ENCODE measurements at places on chromosomes 3 and 15.

DNA sequence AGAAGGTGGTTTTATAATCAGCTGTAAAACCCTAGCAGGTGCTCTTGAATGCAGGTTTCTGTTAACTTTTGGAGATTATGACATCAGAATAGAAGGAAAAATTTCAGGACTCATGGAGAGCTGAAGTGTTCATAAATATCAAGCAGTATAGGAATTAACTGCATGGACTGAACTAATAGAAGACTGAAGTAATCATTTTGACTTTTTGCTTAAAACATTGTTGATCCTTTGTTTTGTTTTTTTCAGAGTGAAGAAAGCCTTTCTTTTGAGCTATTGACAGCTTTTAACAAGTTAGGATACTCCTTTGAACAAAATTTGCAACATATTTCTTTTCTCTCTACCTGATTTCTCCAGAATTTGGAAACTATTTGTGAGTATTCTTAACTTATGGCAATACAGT is 70.6 kb upstream of the DAZL start:
- no peak for DNase-seq

DNA sequence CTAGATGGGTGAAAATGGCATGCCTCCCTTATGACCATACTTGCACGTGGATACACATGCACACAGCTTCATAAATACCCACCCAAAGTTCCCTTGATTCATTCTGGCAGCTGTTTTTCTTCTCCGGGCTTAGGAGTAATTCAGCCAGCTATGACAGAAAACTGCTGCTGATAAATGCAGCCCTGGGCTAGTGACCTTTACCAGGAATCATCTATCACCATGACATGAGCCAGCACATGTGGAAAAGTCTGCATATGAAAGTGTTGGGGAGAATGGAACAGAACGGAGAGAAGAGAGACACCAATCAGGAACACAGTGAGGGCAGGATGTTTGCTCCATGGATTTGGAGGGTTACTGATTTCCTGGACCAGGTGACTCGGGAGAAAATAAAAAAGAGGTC is 706.3 kb downstream of the PDCD6IP start:
- DNase-seq, result no peak

GRCh38 chr15:74442063-74442462 is 8.3 kb upstream of the SEMA7A start:
- DNase-seq, result no peak

DNA sequence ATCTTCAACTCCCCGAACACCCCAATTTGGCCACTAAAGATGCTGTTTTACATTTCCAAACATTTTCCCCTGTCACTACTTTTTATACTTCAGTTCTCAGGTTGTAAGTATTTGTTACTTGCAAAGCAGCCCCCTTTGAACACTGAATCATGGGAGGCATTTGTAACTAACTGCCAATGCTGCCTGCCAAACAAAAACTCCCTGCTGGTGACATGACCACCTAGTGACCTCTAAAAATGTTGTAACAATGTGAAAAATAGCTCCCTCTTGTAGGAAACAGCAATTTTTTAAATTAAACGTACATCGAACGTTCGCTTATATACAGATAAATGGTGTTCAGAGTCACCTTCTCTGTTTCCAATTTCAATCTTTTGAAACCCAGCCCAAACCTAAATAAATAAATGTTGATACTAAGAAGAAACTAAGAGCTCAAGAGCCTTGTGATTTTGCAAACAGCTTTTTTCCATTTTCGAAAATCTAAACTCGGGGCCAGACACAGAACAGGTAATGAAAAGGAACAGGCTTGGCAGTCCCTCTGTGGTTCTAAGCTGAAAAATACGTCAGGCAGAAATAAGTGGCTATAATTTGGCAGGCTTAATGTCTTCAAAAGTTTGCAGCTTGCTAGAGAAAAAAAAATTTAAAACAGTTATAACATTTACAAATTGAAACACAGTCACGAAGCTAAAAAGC is 268.6 kb upstream of the WNT5A start:
- no peak for DNase-seq

- no peak for DNase-seq
Observed at GRCh38 chr15:68302729-68303128, 25.2 kb downstream of the FEM1B start.

- no peak for DNase-seq
Observed at GRCh38 chr3:30544812-30545211, 61.6 kb upstream of the TGFBR2 start.

GRCh38 chr3:21294768-21295167 is 456.2 kb downstream of the ZNF385D start:
- DNase-seq, result no peak

DNA sequence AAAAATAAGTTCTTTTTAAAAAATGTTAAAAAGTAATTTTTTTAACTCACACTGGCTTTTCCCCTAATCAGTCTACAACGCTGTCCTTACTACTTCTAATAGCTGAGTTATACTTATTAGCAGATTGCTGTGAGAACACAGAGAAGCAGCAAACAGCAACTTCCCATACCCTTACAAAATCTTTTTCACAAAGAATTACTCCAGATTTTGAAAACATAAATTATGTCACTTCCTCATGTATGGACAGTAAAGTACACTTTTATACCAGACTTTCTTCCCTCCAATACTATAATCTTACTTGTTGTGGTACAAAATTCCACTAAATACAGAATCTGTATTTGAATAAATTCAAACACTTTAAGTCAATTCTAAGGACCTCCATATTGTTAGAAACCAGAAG is 2.1 kb downstream of the PHC3 start:
- DNase-seq, result no peak

GRCh38 chr15:85403745-85404144 is 23.3 kb downstream of the AKAP13 start:
- DNase-seq, result no peak

DNA sequence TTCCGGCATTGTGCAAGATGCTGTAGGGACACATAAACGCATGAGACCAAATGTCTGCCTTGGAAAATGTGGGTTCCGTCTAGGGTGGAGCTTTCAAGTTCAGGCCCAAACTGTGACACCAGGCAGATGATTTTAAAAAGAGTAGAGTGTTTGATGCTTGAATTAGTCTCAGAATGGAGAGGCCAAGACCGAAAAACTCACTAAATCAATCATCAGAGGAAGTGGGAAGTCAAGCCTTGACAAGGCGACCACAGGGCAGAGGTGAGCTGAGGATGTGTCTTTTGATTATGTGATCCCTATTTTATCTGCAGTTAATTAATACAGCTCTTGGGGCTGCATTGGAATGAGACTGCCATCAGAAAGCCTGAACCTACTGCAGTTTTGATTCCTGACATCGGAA is 275.4 kb downstream of the ABHD5 start:
- DNase-seq, result no peak

DNA sequence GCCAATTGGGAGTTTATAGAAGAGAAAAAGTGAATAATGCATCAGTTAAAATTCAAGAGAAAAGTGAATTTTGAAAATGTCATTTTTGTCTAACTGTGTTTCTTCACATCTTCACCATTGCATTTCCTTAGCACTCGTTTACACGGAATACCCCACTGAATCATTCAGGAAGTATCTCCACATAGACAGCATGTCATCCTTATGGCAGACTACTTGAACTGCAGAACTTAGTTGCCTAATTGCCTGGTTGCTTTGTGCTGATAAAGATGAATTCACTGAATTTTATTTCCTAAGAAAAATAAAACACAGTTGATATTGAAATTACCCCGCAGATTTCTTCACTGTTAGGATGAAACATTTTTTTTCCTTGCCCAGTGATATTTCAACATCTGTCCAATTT is 627.1 kb downstream of the ROBO1 start:
- no peak for DNase-seq

- DNase-seq, result no peak
Observed at GRCh38 chr3:189909573-189909972, 211.1 kb downstream of the P3H2 start.

DNA sequence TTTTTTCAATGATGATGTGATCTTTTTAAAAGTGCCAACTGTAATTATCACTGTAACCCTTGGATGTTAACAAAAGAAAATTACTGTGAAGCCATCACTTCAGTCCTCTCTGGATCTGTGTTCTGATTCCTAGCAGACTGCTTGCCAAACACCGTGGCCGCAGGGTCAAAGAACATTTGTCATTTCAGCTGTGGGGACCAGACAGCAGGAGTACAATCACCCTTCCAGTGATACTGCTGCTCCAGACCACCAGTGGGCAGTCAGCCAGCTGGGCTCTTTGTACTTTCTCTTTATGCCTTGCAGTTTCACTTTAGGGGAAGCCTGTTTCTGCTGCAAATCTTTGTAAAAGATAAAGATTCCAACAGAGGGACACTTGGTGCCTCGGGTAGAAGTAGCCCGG is 770.0 kb downstream of the GRM7 start:
- DNase-seq, result no peak

GRCh38 chr3:134650431-134651346 is at the start of gene KY:
KY (minus strand) TSS chr3:134651022; CDS start chr3:134650960, 62 bp downstream.
- DNase-seq, result no peak

GRCh38 chr3:13532631-13533030 is 16.3 kb upstream of the FBLN2 start:
- DNase-seq, result no peak

GRCh38 chr3:101945980-101946379 is 96.7 kb downstream of the NFKBIZ start:
- no peak for DNase-seq

- no peak for DNase-seq
Observed at GRCh38 chr15:61509327-61509840, 280.3 kb upstream of the RORA start.

- DNase-seq, result no peak
Observed at GRCh38 chr15:51757450-51757849, 6.1 kb downstream of the TMOD2 start.

DNA sequence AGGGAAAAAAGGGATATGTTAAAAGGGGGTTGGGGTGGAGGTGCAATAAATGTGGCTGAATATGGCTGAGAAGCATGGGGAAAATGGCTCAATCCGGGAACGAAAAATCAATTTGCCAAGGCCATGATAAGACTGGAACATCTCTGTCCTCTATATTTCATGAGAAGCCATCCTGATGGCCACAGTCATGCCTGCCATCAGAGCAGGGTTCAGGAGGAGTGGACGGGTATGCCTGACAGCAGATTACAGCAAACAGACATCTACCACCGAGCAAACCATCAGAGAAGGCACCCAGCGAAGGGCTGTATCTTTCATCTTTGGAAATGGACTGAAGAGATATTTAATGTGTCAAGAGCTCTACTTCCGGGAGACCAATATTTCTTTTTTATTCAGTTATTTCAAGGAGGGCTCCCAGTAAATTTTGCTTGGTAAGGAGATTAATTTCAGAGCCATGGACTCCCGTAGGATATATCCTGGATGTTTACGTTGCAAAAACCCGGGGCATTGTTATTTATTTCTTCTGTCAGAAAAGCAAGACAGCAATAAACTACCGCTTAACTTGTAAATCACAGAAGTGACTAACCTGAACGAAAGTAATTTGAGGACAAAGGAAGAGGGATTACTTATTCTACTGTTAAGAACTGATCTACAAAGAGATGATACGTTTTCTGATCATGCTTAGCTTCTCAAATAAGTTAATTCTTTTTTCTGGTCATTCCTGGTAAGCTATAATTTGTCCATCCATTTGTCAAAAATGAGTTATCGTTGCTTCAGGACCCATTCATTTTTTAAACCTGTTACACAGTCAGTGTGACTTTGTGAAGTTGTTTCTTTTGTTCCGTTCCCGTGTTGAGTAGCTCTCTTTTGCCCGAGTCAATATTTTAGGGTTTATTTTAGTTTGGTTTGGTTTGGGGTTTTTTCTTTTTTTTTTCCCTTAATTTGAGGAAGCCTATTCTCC is 80.6 kb upstream of the CHD2 start:
- no peak for DNase-seq

DNA sequence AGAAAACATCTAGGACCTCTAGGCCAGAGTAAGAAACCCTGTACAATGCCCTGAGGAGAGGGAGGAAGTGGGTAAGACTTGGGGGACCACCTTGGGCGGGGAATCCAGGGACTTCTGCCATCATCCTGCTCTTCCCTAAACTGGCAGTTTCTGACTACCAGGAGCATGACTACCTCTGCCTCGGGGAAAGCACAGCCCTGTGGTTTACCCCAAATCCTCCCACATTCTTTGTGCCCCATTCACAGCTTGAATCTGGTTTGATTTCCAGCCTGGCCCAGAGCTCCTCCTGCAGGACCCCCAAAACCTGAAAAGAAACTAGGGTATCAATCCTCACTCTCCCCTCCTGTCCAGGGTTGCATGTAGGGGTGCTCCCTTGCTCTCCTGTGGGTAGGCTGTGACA is 4.7 kb downstream of the C3orf18 start:
- DNase-seq, result no peak

DNA sequence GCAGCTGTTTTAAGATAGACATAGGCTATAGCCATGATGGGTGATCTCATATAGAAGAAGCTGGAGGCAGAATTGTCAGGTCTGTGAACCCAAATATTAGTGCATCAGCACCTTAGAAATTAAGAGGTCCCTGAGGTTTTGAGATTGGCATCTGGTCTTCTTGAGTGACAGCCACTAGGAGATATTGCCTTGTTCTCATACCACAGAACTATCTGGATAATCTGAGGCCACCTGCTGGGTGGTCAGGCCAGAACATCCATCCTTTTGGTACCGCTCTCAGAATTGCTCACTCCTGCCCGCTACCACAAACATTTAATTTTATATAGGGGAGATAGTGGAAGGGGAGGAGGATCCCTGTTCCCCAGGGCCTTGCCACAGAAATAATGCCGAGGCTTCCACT is 210.6 kb upstream of the ZPLD1 start:
- DNase-seq, result no peak

- no peak for DNase-seq
Observed at GRCh38 chr3:157420606-157421130, 16.0 kb upstream of the PTX3 start.

- no peak for DNase-seq
Observed at GRCh38 chr3:152267831-152268554, 736 bp upstream of the MBNL1 start.

DNA sequence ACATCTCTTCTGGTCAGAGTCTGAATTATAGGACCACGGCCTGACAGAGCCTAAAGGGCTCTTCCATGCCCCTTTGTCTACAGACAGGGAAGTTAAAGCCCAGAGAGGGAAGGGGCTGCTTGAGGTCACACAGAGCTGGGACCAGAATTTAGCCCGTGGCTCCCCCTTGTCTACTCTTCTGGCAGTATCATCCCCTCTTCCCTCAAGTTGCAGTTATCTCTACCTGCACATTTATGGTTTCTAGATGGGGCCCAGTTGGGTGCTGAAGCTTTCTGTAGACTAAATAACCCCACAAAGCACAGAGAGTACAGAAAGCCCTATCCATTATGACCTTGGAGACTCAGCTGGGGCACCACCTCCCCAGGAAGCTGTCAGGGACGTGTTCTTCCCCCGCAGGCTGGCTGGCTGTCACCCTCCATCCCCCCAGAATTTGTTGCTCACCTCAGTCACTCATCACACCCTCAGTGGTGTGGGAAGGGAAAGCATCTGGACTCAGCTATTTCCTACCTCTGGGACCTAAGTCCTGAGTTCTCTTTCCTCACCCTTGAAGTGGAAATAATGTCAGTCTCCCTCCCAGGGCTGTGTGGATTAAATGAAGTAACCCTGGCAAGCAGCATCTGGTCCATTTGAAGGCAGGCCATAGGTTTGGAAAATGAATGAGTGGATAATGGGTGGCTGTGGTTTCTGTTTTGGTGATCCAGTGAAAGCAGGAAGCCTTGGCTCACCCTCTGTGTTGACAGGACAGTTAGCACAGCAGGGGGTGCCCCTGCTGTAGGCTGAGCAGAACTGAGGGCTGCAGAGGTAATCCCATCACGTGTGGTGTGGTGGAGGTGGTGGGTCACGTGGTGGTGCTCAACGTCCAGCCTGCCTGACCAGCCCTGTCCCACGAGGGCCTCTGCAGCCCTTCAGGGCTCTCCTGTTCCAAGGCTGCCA is 16.3 kb downstream of the ACOX2 start:
- no peak for DNase-seq

GRCh38 chr3:154766765-154767503 is 313.2 kb upstream of the MME start:
- no peak for DNase-seq

All from tibial nerve (tissue), 4 donors.